Breast epithelium (tissue), 4 donors: ENCODE measurements at places on chromosomes 11 and 22. TPM values are rescaled to one million over a fixed set of nuclear protein-coding genes. Genes with fewer than 3 reads are reported as not detected.

DNA sequence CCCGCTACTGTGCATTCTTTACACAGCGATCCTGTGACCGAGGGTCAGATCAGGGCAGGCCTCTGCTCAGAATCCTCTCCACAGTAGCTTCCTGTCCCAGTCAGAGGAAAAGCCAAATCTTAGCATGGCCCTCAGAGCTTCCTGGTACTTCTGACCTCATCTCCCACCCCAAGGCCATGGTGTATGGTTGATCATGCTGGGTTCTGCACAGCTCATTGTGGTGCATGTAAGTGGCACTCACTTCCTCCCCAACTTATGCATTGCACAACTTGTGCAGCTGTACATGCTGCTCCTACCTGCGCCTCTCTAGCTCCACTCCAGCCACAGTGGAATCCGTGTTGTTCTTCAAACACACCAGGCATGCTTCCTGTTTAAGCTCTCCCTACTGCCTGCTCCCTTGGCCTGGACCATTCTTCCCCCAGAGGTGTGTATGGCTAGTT is 20.3 kb downstream of the BMAL1 start:
- DNase-seq, result no peak

DNA sequence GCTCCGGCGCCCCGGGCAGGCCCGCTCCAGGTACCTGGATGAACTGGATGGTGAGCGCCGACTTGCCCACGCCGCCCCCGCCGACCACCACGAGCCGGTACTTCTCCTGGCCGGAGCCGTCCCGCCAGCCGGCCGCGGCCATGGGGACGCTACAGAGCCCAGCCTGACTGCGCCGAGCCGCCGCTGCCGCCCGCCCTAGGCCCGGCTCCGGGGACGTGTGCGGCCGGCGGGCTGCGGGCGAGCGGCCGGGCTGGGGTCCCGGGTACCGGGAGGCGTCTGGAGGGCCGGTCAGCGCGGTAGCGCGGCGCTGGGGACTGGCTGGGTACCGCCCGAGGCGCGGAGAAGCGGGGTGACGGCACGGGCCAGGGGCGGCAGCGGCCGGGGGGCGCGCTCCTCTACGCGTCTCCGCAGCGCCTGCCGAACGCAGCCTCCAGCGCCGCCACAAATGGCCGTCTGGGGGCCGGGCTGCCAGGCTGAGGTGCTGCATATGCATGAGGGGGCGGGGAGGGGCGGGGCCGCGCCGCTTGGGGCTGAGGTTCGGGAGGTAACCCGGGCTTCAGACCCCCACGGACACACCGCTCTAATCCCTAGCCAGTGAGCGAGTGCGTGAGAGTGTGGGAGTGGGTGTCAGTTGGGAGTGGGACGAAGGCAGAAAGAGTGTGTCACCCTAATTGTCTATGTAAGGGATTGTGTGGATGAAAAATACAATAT is at the start of gene RRAS2:
Gene RRAS2, minus strand, starts transcription at position 455 of the 711 bp plus-strand sequence. Its CDS starts 313 bp downstream, at position 142.
- DNase-seq, result peak; percentile 56

DNA sequence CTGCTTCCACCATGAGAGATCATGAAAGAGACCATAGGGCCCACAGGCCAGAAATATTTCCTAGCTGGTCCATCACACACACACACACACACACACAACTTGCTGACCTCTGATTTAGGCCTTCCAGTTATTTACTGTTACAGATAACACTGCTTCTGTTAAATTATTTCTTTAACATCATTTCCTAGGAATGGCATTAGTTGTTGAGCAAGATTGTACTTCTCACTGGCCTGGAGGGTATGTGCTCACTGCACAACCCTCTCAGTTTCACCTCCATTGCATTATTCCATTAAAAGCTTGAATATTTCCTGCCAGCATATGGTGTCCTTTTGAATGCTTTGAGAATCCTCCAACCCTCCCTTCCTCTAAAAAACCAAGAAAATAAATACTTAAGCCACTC is 104.4 kb downstream of the MICAL2 start:
- no peak for DNase-seq

Gene CRYBB3
- 0.66 TPM for total RNA-seq

Gene OR52E5
- total RNA-seq, result not detected

Gene OR2AG2
- total RNA-seq, result 0.44 TPM

Gene NTM
- 1.0 TPM for total RNA-seq

- no peak for DNase-seq
Observed at GRCh38 chr11:133355095-133355494, 177.2 kb downstream of the OPCML start.

Gene SERPIND1
- total RNA-seq, result not detected

- no peak for DNase-seq
Observed at GRCh38 chr11:134228625-134229024, 4.2 kb downstream of the VPS26B start.

- peak; percentile 87 for DNase-seq
Observed at GRCh38 chr11:393219-394033, 583 bp upstream of the PKP3 start.

Gene RIC3
- total RNA-seq, result 4.5 TPM

DNA sequence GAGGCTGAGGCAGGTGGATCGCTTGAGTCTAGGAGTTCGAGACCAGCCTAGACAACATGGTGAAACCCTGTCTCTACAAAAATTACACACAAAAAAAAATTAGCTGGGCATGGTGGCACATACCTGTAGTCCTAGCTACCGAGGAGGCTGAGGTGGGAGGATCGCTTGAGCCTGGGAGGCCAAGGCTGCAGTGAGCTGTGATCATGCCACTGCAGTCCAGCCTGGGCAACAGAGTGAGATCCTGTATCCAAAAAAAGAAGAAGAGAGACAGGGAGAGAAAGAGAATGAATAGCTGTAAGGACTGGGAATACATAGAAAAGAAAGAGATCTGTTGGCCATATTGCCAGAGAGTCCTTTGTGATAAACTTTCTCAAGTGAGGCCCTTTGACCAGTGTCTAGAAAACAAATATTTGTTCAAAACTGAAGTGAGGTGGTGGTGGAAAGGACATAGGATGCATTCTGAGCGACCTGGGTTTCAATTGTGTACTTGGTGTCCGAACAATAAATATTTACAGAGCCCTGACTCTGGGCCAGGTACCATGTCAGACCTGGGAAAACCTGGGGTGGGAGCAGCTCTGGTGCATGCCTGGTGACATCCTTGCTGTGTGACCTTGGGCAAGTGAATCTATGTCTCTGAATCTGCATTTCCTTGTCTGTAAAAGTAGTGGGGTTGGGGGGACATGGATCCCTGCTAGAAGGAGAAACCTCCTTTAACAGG is 89.6 kb upstream of the CRYBB3 start:
- DNase-seq, result peak; percentile 58

- no peak for DNase-seq
Observed at GRCh38 chr11:13486926-13487660, 8.7 kb downstream of the PTH start.

GRCh38 chr11:66289548-66290329 is 796 bp upstream of the YIF1A start:
- no peak for DNase-seq

- no peak for DNase-seq
Observed at GRCh38 chr11:44285756-44286155, 24.2 kb downstream of the ALX4 start.

Gene MAPK8IP2
- total RNA-seq, result 2.0 TPM

- no peak for DNase-seq
Observed at GRCh38 chr22:44159811-44160210, 20.9 kb upstream of the PARVG start.

DNA sequence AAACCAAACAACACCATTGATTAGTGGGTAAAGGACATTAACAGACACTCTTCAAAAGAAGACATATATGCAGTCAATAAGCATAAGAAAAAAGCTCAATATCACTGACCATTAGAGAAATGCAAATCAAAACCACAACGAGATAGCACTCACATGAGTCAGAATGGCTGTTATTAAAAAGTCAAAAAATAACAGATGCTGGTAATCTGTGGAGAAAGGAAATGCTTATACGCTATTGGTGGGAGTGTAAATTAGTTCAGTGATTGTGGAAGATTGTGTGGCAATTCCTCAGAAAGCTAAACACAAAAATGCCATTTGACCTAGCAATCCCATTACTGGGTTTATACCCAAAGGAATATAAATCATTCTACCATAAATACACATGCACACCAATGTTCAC is 182.6 kb downstream of the TRPC6 start:
- no peak for DNase-seq

Gene SHANK2
- total RNA-seq, result 33.1 TPM

DNA sequence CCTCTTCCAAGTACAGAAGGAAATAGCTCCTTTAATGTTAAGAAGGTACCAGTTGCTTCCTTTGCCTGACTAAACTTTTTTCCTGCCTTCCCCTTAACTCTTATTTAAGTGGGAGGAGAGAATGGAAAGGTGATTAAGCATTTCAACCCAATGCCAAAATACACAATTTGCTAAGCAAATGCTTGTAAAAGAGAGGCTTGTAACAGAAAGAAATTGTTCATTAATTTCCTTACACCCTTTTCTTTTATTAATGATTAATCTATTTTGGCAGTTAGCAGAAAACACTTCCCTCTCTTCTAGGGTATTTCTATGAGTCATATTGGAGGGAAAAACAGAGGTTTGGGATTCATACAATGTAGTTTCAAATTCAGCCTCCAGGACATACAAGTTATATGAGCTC is 427.6 kb upstream of the FAT3 start:
- no peak for DNase-seq

GRCh38 chr11:8329336-8329735 is 65.7 kb upstream of the LMO1 start:
- DNase-seq, result no peak

DNA sequence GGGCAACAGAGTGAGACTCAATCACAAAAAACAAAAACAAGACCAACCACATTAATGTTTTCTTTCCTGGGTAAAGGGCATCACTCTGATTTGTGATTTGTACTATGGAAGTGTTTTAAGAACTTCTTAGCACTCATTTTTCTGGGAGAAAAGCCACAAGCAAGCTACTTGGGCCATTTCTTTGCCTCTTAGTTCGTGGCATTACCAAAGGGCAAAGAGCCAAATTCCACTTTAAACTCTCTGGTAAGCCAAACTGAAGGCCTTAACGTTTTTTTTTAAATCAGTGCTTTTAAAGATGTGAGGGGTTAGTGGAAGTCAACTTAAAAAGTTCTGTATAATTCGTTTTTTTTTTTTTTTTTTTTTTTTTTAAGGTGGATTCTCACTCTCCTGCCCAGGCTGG is 36.9 kb downstream of the CAT start:
- DNase-seq, result no peak

- no peak for DNase-seq
Observed at GRCh38 chr22:49692499-49693225, 135.0 kb downstream of the BRD1 start.

DNA sequence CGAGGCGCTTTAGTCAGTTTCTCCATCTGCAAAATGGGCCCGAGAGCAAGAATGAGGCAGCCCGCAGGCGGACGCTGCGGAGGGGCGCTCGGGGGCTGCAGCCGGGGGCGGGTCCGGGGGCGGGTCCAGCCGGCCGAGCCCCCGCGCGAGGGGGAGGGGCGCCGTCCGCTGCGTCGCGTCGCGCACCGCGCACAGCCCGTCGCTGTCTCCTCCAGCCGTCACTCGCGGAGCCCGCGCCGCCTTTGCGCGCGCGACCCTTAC is 282 bp downstream of the PC start:
- DNase-seq, result no peak

Gene YAP1
- 179 TPM for total RNA-seq

DNA sequence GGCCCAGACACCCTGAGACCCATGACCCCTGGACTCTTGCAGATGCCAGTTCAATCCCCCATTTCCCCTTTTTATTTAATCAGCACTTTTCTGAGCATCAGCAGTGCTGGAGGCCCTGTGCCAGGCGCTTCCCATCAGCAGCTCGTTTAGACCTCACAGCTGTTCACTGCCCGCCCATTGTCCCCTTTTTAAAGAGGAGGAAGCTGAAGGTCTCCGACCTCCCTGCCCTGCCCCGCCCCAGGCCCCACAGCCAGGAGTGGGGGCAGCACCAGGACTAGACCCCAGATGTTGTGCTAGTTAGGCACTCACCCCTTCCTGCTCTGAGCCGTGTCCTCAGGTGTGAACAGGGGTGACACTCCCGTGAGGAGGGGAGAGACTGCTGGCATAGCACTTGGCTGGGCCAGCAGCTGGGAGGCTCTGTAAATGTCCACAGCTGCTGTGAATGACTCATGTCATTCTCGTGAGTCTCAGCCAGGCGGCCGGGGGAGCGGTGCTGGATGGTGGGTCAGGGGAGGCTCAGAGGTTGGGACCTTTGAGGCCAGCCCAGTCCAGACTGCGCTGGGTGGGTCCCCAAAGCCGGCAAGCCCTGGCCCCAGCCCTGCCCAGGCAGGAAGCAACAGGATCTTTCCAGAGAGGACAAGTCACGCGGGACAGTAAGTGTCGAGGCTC is 19.9 kb downstream of the EMID1 start:
- no peak for DNase-seq

DNA sequence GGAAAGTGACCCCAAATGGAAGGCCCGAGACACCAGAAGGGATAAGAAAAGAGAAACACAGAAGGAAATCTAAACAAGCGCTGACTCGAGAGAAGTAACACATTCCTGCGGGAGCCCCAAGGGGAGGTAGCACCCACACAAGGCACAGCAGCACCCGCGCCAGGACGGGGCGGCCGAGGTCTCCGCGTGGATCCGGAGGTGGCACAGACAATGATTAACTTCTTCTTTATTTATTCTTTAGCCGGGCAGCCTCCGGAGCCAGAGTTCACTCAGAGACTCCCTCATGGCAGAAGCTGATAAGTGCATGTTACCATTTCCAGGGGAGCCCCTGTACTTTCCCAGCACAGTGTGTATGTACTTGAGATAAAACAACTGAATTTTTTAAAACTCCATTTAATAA is 5.1 kb downstream of the TOLLIP start:
- DNase-seq, result no peak

- no peak for DNase-seq
Observed at GRCh38 chr22:27204280-27204679, 546.9 kb downstream of the MIAT start.

DNA sequence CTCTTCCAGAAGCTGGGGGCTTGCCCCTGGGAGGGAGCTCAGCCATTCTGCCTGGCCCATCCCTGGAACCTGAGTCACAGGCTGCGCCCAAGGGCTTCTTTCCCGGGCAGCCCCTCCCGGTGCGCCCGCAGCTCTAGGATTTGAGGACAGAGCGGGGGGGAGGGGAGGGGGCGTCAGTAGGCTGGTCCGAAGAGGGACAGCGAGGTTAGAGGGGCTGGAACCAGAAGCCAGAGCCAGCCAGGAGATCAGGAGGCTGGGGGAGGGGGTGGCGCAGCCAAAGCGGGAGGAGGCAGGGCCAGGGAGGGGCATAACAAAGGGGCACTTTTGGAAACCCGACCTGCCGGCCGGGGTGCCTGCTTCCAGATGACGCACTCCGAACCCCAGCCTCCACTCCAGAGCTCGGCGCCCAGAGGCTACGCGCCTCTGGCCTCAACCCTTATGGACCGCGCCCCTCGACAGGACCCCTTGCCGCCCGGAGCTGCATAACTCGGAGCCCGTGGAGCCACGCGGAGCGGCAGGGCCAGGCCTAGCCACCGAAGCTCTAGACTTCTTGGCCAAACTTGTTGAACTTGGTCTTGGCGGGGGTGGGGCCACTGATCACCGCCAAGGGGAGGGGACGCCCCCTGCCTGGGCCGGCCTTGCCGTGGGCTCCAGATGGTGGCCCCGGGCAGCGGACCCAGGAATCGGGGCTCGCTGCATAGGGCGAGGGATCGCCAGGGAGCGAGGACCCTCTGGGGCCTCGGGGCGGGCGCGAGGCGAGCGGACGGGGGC is 744 bp downstream of the PACSIN3 start:
- peak; percentile 73 for DNase-seq

- DNase-seq, result peak; percentile 55
Observed at GRCh38 chr11:62880231-62880802, 379 bp upstream of the SLC3A2 start.

- no peak for DNase-seq
Observed at GRCh38 chr11:96567667-96568066, 177.9 kb downstream of the JRKL start.

Gene SOX6
- 7.9 TPM for total RNA-seq

Gene RANBP1
- 131 TPM for total RNA-seq

GRCh38 chr11:20362481-20362880 is 1.0 kb upstream of the HTATIP2 start:
- no peak for DNase-seq
